ENCODE measurements at places on chromosomes 13 and 19.

GRCh38 chr13:93847162-93847561, 620.6 kb downstream of the GPC6 start:
- no peak for DNase-seq

DNA sequence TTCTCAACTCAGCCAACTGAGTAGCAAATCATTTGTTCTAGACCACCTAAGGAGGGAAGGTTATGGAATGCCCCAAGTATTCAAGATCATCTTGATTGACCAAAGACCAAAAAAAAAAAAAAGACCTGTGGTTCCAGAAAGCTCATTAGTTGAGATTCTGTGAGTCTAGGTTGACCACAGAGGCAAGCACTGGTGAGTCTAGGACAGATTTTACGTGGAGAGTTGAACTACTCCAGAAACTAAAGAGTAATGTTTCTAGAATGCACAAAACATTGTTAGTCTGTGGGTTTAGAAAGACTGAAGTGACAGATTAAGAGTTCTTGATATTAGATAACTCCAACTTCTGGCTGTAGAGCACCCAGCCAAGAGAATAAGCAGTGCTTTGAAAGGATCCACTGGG, 4.0 kb upstream of the CYTH2 start:
- DNase-seq, result no peak

DNA sequence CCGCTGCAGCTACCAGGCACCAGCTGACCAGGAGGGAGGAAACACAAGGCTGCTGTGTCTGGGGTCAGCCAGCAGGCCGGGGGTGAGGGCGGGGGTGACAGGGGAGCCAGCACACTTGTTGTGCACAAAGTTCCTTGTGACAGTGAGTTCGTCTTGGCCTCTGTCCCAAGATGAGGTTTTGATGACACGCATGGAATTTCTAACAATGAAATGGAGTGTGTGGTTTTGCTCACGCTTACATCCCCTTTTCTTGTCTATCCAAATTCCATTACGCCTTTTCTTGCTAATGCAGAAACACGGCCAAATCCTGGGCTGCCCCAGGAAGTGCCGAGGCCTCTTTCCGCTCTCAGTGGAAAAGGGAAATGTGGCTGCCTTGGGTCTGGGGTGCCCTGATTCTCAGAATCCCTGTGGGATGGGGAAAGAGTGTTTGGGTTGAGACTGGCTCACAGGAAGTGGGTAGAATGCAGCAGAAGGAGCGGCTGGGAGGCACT, 73.8 kb downstream of the GADD45B start:
- peak; percentile 96 for DNase-seq

- no peak for DNase-seq
Measured at GRCh38 chr13:75633285-75633684, 2.8 kb upstream of the LMO7 start.

GRCh38 chr19:31140717-31141116, 208.5 kb downstream of the TSHZ3 start:
- DNase-seq, result no peak

DNA sequence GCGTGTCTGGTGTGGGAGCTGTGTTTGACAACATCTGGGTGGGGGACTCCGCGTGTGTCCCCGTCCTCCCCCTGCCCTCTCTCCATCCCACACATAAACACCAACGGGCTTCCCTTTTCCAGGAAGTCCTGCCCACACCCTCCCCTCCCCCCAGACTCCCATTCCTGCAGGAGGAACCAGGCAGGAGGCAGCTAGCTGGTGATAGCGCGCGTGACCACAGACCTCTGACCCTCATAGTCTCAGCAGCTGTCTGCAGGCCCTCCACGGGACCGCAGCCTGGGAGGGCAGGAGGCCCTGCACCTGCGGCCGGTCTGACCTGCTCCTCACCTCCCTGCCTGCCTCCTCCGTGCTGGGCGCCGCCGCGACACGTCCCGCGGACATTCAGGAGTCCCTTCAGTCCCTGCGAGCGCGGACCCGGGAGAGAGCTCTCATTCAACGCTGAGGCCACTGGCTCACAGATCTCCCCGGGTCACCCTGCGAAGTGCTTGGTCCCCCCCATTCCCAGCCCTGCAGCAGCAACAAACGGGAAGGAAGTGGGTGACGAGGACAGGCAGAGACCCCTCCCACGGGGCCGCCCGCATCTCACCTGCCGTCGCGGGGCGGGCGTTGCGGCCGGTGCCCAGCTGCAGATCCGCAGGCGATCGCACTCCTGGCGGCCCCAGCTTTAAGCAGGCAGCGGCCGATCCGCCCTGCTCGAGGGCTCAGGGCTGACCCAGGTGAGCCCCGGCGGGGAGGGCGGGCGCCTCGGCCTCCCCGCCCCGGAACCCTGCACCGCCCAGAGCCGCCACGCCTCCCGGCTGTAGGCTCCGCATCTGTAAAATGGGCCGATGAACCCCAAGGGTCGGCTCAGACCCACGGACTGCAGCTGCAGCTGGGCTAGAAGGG, 1.1 kb upstream of the ACP5 start:
- peak; percentile 57 for DNase-seq

DNA sequence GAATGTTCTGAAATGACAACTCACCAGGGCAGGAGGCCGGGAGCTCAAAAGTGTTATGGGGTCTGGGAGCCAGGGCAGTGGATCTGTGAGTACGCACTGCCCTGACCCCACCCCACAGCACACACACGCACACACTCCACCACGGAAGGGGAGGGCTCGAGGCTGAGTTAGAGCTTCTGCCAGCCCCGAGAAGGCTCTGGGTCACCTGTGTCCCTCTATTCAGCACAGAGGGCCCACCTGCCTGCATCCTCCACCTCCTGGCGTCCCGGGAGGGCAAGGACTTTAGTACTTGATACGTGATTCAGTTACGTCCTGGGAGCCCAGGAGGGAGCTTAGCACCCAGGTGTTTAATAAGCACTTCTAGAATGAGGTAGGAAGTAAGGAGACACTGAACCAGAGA, 190.0 kb upstream of the GPR12 start:
- no peak for DNase-seq

- DNase-seq, result peak; percentile 67
Measured at GRCh38 chr13:75319254-75319653, 162.7 kb downstream of the TBC1D4 start.

DNA sequence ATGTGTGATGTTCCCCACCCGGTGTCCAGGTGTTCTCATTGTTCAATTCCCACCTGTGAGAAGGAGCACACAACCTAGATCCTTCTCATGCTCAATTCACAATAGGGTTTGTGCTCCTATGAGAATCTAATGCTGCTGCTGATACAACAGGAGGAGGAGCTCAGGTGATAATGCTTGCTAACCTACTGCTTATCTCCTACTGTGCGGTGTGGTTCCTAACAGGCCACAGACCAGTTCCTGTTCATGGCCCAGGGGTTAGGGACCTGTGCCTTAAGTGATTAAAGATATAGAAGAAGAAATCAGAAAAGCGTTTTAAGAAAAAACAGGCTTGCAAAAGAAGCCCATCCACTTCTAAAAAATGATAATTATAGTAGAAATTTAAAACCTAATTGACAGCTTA, 17.5 kb downstream of the DLEU7 start:
- DNase-seq, result no peak

- DNase-seq, result no peak
Measured at GRCh38 chr13:20331419-20331818, 99.3 kb upstream of the GJB6 start.

DNA sequence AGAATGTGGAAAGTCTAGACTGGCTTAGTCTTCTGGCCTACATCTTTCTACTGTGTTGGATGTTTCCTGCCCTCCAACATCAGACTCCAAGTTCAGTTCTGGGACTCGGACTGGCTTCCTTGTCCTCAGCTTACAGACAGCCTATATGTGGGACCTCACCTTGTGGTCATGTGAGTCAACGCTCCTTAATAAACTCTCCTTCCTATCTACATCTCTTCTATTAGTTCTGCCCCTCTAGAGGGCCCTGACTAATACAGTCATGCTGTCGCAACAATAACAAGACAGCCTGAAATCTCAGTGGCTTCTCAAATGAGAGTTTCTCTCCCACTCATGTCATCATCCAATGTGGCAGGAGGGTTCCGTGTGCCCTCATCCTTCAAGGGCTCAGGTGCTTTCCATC, 347.8 kb downstream of the MZT1 start:
- no peak for DNase-seq

DNA sequence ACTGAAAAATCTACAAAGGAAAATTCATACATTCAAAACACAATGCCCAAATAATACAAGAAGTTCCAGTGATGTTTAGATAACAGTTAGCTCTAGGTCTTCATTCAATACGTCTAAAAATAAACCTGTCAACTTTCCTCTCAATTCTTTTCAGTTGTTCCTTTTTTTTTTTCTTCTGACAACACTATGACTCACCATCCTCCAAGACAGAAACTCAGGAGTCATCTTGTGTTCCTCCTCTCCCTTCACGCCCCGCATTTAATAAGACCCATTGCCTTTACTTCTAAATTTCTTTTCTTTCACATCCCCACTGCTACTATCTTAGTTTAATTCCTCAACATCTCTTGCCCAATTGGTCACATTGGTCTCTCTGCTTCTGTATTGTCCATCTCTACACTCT, 759.9 kb downstream of the GPC5 start:
- DNase-seq, result peak; percentile 72

DNA sequence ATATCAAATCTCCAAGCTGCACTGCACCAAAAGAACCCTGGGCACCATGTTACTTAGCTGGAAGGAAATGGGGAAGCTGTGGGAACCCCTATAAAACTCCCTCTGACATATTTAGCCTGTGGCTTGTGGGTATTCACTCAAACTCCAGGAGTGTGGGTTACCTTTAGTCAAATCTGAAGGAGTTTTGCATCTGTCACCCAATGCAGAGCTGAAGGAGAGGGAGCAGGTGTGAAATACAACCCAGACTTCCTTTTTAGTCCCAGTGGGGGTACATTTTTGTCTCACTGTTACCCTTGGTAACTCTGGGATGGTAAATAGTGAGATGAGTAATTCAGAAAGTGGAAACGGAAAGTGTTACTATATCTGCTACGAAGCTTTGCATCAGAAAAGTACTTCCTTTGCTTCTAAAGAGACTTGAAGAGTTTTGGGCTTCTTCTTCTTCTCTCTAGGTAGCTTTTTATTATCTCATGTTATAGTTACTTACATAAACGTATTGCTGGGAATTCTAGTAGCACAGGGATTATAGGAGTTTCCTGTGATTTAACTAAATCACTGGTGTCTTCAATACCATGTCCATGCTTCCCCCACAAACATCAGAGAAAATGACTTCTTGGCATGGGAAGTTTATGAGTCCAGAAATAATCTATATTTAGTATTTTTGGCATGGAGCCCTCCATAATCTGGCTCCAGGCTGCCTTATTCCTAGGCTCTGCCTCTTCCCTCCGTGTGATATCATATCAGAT, 105.9 kb downstream of the AKAP11 start:
- DNase-seq, result peak; percentile 54

DNA sequence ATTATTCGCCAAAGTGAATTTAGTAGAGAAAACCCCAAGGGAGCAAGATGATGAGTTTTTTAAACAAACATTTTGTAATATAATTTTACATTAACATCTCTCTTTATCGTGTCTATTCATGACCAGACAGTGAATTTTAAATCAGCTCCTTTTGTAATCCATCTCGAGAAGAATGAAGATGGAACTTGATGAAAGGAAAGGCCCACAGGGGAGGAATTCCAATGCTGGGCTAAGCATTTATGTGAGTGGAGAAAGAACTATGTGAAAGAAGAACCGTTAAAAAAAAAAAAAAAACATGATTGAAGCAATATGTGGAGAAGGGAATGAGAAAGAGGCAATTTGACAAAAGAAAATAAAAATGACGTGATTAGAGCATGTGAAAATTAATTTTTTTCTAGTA, 170.6 kb downstream of the KCTD12 start:
- DNase-seq, result no peak

- peak; percentile 3 for DNase-seq
Measured at GRCh38 chr19:30393046-30393445, 20.9 kb downstream of the ZNF536 start.

- no peak for DNase-seq
Measured at GRCh38 chr13:104057861-104058260, 991.6 kb upstream of the SLC10A2 start.

- no peak for DNase-seq
Measured at GRCh38 chr13:97192166-97192565, 30.0 kb upstream of the MBNL2 start.

DNA sequence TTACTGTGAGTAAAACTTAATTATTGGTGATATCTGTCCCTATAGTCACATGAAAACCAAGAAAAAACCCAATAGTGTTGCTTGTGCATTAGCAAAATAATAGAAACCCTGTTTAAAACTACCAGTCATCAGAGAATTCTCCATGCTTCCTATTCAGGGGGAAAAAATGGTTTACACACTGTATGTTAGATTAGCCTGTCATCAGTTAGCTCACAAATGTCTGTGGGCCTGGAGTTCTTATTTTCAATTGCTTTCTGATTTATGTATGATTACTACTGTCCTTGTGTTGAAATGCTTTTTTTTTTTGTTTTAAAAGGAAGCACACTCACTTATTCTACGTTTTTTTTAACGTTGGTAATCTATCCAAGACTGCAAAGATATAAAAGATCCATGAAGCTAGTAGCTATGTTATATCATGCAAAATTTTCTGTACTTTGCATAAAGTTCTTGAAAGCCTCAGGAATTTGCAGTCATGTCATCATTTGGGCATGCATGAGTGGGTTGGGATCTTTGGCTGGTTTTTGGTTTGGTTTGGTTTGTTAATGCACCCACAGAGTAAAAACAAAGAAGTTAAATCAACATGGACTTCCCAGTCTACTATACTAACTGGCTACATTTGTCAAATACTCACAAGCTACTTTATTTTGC, 25.9 kb downstream of the RXFP2 start:
- no peak for DNase-seq

DNA sequence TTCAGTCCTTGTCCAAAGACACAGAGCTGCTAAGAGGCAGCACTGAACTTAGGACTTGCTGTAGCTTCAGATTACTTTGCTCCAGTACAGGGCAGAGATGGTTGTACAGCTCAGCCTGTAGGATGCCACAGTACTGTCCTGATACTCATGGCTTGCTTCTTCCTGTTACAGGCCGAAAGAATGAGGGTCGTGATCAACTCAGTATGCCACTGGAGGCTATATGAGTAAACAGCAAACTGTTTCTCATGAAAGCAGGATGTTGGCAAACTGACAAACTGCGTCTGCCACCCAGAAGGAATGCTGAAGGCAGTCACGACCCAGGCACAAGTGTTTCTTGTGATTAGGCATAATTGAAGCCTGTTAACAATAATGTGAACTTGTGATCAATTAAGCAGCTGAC, 2.8 kb downstream of the ZNF749 start:
- DNase-seq, result no peak

DNA sequence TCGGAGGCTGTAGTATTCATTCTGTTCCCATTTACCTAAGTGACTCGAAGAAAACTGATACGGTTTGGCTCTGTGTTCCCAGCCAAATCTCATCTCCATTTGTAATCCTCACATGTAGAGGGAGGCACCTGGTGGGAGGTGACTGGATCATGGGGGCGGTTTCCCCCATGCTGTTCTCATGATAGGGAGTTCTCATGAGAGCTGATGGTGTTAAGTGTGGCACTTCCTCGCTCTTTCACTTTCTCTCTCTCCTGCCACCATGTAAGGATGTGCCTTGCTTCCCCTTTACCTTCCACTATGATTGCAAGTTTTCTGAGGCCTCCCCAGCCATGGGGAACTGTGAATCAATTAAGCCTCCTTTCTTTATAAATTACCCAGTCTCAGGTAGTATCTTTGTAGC, 23.5 kb downstream of the SLAIN1 start:
- peak; percentile 3 for DNase-seq

- no peak for DNase-seq
Measured at GRCh38 chr19:7386308-7386707, 37.6 kb downstream of the ARHGEF18 start.
